ENCODE measurements at places on chromosomes 2 and 18.

GRCh38 chr2:25534455-25534854 lies 138.9 kb downstream of the DTNB start:
- no peak for DNase-seq

- no peak for DNase-seq
Observed at GRCh38 chr2:69734035-69734611, 7.8 kb upstream of the ANXA4 start.

DNA sequence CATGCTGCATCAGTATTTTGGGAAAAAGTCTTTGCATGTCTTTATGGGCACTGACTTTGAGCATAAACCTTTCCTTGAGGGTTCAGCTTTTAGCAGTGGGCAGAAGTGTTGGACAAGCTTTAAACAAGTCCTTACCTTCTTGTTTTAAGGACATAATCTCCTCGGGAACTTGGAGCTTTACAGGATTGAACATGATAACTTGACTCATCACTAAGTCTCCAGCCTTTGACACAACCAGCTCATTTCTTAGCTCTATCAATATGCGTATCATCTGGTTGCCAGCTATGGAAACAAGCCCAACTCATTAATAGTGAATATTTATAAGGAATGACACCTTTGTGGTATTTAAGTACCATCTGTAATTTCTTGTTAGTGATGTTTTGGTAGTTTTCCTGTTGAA lies 21.0 kb upstream of the RAB27B start:
- DNase-seq = peak; percentile 79

DNA sequence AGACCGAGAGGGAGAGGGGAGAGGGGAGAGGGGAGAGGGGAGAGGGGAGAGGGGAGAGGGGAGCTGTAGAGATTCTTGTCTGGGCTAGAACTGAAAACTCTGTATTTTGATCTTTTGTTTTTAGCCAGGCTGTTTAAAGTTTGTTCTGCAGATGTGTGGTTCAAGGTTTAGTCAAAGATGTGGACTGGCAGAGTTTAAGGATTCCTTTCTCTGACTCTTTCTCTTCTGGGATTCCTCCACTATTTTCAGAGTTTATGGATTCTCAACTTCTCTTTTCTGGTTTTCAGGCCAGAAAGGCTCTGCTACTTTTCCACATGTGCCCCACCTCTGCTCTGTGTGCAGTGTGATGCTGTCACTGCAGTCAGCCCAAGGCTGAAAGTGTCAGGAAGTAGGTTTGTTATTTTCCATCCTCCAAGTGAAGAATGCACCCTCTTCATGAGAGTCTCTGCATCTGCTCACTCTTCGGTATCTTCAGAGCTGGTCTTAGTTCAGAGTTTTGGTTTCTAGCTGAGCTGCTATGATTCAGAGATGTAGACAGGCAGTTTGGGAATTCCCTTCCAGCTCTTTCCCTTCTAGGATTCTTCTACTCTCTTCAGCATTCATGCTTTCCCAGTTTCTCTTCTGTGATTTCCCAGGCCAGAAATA lies 130.9 kb upstream of the SMAD7 start:
- peak; percentile 9 for DNase-seq

DNA sequence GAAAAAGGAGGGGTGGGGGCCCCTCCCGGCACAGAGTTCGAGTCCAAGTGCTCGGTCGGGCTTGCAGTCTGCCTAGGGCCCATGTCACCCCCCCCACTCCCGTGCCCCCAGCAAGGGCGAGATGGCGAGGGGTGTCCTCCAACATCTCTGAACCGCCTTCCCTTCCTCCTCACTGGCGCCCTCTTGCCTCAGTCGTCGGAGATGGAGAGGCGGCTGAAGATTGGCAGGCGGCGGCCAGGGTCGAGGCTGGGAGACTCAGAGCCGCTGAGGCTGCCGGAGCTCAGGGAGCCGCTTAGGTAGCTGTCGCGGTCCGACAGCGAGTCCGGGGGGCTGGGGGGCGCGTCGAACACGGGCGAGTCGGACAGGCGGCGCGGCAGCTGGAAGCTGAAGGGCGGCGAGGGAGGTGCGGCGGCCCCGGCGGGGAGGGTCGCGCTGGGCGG lies 2.3 kb downstream of the ZFP36L2 start:
- DNase-seq = peak; percentile 61

GRCh38 chr2:45585267-45585861 lies 25.7 kb downstream of the SRBD1 start:
- peak; percentile 67 for DNase-seq

- DNase-seq = peak; percentile 30
Observed at GRCh38 chr18:76697441-76697901, 124.9 kb upstream of the ZNF236 start.

DNA sequence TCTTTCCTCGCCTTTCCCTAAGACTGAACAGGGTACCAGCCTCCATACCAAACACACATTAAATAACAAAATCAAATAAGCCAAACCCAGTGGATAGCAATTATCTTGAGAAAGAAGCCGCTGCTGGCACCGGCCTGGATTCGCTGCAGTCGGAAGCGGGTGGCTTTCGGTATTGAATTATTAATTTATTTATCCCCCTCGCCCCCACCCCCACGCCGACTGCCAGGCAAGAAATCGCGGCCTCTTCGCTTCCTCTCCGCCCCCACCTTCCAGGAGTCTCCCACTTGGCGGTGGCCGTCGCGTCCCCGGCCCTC lies 370 bp upstream of the ZNF804A start:
- DNase-seq = no peak

- DNase-seq = no peak
Observed at GRCh38 chr2:113179446-113180045, 5.8 kb downstream of the PSD4 start.

- peak; percentile 99 for DNase-seq
Observed at GRCh38 chr2:88600038-88600465, 27.2 kb downstream of the EIF2AK3 start.

DNA sequence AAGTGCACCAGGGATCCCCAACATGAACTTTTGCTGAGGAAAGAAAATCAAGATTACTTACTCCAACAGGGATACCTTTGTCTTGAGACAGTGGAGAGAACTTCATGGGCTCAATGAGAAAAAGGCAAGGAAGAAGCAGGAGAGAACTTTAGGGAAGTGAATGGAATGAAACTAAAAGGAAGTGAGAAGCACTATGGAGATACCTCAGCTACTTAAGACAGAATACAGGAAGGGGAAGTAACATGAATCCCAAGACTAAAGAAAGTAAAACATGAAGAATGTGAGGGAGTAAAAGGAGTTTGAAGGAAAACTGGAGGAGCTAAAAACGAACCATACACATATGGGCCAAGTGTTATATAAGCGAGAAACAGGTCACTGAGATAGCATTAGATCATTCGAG lies 32.4 kb upstream of the ACTR3 start:
- DNase-seq = no peak

- DNase-seq = no peak
Observed at GRCh38 chr2:233789554-233789953, 11.4 kb downstream of the MROH2A start.

GRCh38 chr2:100285691-100286090 lies 36.6 kb downstream of the LONRF2 start:
- no peak for DNase-seq

DNA sequence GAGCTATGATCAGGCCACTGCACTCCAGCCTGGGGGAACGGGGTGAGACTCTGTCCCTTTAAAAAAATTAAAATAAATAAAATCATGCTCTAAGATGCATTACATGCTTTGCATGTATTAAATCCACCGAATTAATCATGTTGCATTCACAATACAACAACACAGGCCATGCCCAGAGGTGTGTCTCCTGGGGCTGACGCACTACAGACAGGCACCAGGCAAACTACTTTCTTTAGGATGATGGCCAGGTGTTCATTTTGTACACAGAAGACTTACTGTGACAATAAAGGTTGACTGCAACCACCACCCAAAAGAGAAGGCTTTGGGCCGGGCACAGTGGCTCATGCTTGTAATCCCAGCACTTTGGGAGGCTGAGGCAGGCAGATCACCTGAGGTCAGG lies 226.8 kb upstream of the PXDN start:
- DNase-seq = no peak

DNA sequence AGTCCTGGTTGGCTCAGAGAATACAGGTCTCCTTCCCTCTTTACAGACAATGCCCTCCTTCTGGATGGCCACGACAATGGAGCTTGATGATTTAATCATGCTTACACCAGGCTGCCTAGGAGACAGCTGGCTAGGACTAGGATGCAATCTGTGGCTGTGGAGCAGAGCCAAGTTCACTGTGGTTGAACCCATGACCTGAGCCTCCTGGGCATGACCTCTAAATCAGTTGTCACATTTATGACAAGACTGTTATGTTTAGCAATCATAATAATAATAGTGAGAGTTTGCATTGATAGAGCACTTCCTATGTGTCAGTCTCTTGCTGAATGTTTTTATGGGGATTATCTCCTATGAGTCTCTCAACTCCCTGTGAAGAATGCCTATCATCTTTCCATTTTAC lies 244.1 kb downstream of the ICOS start:
- DNase-seq = no peak

- DNase-seq = no peak
Observed at GRCh38 chr18:29730073-29730472, 1312.5 kb downstream of the DSC3 start.

- DNase-seq = peak; percentile 44
Observed at GRCh38 chr2:1744446-1745170, at the start of gene PXDN. Gene PXDN (minus strand): TSS chr2:1744515. CDS start chr2:1744455, 60 bp downstream.

- peak; percentile 84 for DNase-seq
Observed at GRCh38 chr2:235594041-235594440, 100.2 kb downstream of the AGAP1 start.

DNA sequence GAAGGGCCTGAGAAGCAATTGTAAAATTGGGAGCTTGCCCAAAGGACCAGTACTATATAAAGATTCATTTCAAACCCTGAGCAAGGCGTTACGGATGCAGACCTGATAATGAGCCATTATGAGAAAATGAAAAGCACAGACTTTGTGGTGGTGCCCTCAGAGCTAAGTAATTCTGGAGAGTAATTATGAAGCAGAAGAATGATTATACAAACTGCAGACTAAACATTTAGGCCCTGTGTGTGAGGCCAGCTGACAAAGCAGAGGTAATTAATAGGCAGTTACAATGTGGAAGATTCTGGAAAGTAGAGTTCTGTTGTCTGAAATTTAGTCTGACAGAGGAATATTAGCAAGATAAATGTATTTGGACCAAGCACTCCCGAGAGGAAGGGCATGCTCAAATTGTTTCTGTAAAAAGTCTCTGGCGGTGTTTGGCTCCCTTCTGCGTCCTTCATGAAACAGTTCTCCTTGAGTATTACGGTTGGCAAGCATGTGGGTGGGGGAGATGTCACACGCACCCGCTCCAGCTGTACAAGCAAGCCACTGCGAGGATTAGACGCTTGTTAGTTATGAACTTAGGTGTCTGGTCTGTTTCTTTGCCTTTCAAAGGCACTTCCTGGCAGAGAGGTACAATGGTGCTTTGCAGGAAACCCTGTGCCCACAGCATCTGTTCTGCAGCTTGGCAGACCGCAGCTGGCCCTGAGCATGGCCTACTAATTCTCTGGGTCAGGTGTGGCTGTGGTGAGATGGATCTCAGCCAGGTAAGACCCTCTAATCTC lies 45.5 kb downstream of the CDC42EP3 start:
- no peak for DNase-seq

Measured in epithelial cell of esophagus (primary cell).